ENCODE measurements at places on chromosomes 12 and 14.

- DNase-seq = no peak
Measured at GRCh38 chr12:130463818-130464670, 126.4 kb downstream of the PIWIL1 start.

- no peak for DNase-seq
Measured at GRCh38 chr12:115362339-115362976, 678.5 kb upstream of the TBX3 start.

- DNase-seq = no peak
Measured at GRCh38 chr12:120158351-120158750, 36.2 kb downstream of the GCN1 start.

GRCh38 chr12:49366096-49366651, 1.1 kb upstream of the SPATS2 start:
- DNase-seq = no peak

- no peak for DNase-seq
Measured at GRCh38 chr12:32451816-32452215, 52.5 kb downstream of the FGD4 start.

GRCh38 chr12:116172224-116172849, 105.2 kb downstream of the MED13L start:
- peak; percentile 60 for DNase-seq

DNA sequence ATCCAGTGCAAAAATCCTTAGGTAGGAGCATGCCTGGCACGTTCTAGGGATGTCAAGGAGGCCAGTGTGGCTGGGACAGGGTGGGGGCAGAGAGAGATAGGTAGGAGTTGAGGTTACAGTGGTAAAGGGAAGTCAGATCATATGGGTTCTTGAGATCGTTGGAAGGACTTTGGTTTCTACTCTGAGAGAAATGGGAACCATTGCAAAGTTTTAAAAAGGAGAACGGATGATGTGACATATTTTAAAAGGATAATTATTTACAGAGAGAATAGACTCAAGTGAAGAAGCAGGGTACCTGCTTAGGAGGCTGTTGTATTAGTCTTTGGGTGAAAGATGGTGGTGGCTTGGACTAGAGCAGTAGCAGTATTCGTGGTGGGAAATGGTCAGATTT, 47.6 kb upstream of the ATP2B1 start:
- no peak for DNase-seq

DNA sequence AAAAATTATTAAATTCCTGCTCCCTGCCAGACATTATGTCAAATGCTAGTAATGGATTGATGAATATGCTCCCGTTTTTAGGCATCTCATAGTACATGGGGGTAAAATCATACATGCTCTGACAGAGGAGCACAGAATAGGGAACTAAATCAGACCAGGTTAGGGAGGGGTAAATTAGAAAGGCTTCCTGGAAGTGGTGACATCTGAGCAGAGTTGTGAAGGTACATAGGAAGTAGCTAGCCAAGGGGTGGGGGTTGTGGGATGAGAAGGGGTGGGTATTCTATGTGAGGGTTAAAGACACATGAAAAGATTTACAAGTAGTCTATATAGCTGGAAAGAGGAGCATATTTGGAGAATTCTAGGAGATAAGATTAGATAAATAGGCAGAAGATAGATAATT, 171.7 kb upstream of the FBXO33 start:
- DNase-seq = no peak

- peak; percentile 19 for DNase-seq
Measured at GRCh38 chr12:89824822-89825221, 116.2 kb upstream of the ATP2B1 start.

All from hematopoietic multipotent progenitor cell treated with erythropoietin and hydrocortisone succinate and interleukin-3 and kit ligand, for 8 days (in vitro differentiated cells).